Immature natural killer cell (primary cell): ENCODE measurements at places on chromosomes 11 and 22. TPM values are rescaled to one million over a fixed set of nuclear protein-coding genes. Genes with fewer than 3 reads are reported as not detected.

NCR3LG1 gene
- polyA plus RNA-seq = 0.24 TPM

SLC43A1 gene
- 15.8 TPM for polyA plus RNA-seq

OR10A2 gene
- not detected for polyA plus RNA-seq

OR51B5 gene
- polyA plus RNA-seq = not detected

MAJIN gene
- not detected for polyA plus RNA-seq

AQP11 gene
- 1.1 TPM for polyA plus RNA-seq
